GM23248 (cell line): ENCODE measurements at places on chromosomes 16 and 17.

DNA sequence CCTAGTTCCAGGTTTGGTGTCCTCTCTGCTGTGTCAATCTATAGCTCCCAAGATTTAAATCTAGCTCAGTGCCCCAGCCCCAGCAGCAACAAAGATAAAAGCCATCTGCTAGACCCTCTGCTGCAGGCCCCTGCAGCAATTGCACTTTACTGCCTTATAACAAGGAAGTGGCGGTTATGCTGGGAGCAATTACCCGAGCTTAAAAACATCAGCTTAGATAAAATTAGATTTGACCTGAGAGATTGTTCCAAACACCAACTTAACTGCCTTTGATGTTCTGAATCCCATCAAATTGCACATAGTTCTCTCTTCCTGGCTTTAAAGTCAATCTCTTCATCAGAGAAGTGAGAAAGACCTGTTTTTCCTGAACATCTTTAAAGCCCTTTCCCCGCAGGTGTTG, 62.4 kb upstream of the SHISA6 start:
- DNase-seq = no peak

DNA sequence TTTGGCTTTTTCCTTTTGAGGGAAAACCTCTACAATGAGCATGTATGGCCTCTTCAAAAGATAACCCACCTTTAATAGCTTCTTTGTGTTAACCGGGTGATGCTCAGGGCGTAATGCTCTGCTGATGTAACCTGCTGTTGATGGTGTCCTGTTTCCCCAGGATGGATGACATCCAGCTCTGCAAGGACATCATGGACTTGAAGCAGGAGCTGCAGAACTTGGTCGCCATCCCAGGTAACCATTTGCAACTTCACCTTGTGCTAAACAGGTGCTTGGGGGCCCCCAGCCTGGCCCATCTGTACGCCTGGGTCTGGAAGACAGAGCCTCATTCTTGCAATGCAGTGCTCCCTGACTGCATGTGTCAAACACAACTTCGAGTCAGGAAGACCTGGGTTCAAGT, 75.1 kb downstream of the MARF1 start:
- no peak for DNase-seq

- no peak for DNase-seq
Observed at GRCh38 chr16:89582614-89583196, 7.1 kb downstream of the CPNE7 start.

- DNase-seq = no peak
Observed at GRCh38 chr17:35932586-35932985, 2.0 kb upstream of the RDM1 start.

DNA sequence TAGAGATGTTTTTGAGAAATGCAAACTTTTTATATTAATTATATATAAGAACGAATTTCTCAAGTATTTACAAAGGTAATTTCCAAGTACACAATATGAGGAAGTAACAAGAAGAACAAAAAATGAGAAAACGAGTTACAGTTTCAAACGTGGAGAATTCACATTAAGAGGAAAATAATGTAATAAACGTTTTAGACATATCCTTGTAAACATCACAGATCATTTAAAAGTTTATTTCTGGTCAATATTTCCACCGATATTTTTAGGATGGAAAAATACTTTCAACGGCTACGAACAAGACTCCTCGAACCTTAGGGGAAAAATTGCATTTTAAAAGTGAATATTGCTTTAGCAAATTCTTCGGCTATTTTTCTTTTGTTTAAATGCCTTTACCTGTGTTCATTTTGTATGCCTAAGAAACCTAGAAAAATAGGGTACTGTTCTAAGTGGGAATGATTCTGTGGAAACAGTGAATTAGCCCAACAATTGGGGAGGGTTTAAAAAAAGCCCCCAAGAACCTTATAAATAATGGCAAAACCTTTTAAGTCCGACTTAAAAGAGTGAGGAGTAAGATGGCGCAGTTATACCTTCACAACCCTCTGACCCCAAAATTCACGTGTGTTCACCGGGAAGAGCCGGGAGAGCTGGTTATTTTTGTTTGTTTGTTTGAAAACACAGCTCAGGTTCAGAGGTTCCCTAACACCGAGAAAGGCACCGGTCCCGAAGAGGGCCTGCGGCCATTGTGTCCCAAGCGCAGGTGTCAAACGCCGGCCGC, 3.3 kb downstream of the HNF1B start:
- no peak for DNase-seq

DNA sequence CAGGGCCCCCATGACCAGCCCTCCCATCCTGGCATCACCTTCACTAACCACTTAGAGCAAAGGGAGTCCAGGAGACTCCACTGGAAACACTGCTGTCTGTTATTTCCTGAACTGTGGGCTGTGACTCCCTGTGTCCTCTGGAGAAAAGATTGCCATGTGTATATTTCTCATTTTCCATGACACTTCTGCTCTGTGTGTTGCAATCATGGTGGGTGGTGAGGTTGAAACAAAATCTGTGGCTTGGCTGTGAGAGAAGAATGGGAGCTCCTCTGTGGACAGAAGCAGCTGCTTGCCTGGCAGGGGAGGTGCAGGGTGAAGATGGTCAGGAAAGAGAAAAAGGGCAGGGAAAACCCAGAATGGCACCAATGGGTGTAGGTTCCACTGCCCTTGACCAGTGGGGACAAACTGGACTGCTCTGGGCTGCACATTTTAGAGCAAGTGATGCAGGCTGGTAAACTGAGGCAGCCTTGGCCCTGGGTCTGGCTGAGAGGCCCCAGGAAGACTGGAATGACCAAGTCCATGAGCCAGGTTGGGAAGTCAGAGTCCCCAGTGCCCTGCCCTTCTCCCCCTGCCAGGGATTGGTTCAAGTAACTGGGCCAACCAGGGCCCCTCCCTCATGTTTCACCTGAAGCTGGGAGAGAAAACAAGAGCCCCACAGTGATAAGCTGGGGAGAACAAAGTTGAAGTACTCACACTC, 314.3 kb downstream of the C16orf95 start:
- peak; percentile 62 for DNase-seq

- DNase-seq = no peak
Observed at GRCh38 chr17:40534371-40535189, 30.7 kb downstream of the CCR7 start.

DNA sequence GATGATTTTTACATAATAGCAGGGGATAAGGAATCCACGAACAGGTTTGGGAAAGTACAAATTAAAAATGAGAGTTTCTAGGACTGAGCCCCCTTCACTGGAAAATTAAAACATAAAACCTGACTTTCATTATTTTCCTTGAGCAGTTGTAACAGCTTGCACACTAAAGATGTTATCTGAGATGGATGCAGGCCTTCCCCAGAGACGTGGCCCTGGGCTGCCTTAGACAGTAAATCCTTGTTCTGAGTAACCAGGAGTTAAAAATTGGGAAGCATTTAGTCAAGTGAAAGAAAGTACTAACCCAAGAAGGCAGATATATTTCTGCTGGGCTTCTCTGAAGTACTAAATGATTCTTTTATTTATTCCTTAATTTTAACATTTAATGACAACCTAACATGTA, 432.2 kb upstream of the KIF2B start:
- DNase-seq = no peak

DNA sequence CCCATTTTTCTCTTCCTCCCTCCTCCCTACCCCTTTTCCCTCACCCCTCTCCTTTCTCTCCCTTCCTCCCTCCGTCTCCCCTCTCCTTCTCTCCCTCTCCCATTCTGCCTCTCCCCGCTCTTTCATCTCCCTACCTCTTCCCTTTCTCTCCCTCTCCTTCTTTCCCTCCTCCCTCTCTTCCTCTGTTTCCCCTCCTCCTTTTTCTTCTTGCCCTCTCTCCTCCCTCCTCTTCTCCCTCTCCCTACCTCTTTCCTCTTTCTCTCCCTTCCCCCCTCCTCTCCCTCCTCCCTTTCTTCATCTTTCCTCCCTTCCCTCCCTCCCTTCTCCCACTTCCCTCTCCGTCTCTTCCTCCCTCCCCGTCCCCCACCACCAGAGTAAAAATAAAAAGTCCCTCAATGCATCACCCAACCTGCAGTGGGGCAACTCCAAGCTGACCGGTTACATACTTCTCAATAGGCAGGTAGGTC, 10.4 kb downstream of the CHD9NB start:
- DNase-seq = no peak

GRCh38 chr17:2803386-2803785, 7.1 kb downstream of the RAP1GAP2 start:
- DNase-seq = no peak

- no peak for DNase-seq
Observed at GRCh38 chr17:74805591-74805991, 29.4 kb upstream of the NAT9 start.

- no peak for DNase-seq
Observed at GRCh38 chr16:72429671-72430081, 257.7 kb upstream of the PMFBP1 start.

DNA sequence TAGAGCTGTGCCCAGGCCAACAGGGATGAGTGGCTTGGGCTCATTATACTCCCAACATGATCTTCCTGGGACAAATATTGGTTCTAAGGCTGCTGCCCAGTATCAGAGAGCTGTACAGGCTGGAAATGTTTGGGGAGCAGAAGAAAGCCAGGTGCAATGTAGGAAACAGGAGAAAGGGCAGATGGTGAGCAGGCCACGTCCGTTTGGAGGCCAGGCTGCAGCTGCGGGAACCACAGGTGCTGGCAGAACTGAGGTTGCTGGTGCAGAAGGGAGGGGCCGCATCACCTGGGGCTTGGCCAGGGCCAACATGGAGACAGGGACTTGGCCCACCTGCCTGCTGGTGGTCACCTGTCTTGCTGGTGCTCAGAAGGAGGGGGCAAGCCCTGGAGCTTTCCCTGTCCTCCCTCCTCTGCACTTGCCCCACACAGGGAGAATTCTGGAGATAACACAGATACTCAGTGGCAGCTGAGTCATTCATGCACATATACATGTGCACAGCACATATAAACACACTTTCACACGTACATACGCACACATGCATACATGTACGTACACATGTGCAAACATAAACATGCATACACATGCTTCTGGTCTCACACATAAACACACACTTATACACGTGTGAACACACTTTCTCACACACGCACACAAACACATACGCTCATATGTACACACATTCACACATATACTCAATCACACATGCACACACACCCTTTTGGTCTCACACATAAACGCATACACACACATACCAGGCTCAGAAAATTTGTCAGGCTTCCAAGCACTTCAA, 67.7 kb downstream of the WSCD1 start:
- DNase-seq = no peak

DNA sequence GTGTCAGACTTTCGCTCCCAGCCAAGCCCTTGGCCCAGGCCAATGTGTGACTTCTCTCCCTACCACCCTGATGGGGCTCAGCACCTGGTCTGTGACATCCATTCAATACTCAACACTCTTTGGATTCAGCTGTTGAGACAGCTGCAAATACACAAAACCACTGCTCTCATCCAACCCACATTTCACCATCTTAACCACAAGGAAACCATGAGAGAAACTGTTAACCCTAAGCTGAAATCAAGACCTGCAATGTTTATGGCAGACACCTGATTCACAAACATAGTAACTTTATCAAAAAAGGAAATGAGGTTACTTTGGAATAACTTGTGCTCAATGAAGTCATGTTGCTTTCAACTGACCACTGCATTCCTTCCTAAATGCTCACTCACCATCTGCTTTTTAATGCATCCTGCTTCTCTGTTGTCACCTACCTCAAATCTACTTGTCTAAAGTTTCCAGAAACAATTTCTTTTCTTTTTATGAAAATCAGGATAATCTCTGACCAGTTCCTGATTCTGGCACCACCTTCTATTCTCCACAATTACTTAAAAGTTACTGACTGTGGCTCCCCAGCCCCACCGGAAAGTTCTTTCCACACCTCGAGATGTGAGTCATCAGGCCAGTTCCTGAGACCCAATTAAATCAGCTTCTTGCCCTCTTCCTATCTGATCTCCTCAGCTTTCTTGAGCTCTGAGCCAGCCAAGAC, 88.2 kb downstream of the NOG start:
- peak; percentile 90 for DNase-seq

- DNase-seq = peak; percentile 53
Observed at GRCh38 chr16:24499193-24499814, 40.1 kb upstream of the RBBP6 start.

GRCh38 chr17:82848022-82848592, 8.3 kb upstream of the ZNF750 start:
- DNase-seq = no peak

DNA sequence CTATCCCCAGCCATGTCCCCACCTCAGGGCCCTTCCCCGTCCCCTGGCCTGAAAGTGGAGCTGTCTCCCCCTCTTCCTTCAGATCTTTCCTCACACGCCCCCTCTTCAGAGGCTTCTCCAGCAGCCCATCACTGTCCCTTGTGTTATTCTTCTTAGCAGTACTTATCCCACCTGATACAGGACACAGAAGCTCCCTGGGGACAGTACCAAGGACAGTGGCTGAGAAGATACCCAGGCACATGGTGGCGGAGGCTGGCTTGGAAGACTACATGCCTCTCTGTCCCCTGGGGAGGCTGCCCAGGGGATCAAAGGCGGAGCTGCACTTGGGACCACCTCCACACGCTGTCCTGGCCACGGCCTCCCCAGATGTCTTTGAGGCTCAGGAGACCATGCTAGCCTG, 23.9 kb downstream of the HSD11B2 start:
- DNase-seq = no peak

DNA sequence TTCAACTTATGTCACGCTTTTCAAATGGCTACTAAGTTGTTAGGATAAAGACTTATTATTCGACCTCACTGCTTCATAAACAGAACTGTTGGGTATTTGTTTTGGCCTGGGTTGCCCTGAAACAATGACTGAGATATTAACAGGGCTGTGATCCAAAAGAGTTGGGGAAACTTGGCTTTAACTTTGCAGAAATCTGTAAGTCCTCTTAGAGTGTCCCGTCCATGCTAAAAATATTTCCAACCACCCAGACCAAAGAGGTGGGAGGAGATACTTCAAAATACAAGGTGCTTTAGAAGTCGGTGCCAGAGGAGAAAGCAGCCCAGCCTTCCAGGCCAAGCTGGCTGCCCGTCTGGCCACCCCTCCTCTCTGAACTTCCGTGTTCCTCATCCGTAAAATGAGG, 16.1 kb upstream of the SPATA32 start:
- peak; percentile 43 for DNase-seq

DNA sequence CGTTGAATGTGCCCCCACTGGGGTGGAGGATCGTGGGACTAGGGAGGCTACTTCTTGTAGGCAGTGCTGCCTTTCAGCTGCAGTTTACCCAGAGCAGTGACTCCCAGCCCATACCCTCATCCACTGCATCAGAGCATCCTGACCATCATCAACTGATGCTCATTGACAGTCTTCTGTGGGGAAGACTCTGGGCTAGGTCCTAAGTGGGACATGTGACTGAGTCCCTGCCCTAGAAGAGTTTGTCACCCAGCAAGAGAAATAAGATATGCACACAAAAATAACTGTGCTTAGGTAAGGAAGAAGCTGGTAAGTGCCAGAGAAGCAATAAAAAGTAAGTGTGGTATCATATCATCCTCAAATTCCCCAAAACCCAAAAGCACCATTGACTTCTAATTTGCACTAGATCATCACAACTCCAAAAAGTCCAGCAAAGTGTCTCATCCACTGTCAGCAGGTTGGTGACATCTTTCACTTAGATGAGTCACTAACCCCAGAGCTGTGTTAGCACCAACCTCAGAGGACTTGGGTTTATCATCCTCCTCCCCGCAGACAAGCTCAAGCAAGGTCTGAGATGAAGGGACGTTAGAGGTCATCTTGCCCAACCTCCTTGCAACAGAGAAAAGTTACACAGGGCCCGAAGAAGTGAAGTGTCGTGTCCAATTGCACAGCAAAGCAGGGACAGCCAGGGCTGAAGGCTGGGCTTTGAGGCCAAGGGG, 99.0 kb downstream of the CCDC182 start:
- peak; percentile 34 for DNase-seq

- peak; percentile 100 for DNase-seq
Observed at GRCh38 chr17:71071837-71072236, 902.5 kb downstream of the KCNJ2 start.

GRCh38 chr17:50905460-50905803, 39.3 kb upstream of the TOB1 start:
- DNase-seq = no peak

GRCh38 chr17:17146786-17147406, 59.2 kb downstream of the PLD6 start:
- DNase-seq = peak; percentile 44
